ENCODE measurements at places on chromosomes 16 and 17. TPM values are rescaled to one million over a fixed set of nuclear protein-coding genes. Genes with fewer than 3 reads are reported as not detected.

RAB40B gene
- total RNA-seq: 4.9 TPM

GSE1 gene
- total RNA-seq: 17.1 TPM

FAM234A gene
- total RNA-seq: 26.5 TPM

DNA sequence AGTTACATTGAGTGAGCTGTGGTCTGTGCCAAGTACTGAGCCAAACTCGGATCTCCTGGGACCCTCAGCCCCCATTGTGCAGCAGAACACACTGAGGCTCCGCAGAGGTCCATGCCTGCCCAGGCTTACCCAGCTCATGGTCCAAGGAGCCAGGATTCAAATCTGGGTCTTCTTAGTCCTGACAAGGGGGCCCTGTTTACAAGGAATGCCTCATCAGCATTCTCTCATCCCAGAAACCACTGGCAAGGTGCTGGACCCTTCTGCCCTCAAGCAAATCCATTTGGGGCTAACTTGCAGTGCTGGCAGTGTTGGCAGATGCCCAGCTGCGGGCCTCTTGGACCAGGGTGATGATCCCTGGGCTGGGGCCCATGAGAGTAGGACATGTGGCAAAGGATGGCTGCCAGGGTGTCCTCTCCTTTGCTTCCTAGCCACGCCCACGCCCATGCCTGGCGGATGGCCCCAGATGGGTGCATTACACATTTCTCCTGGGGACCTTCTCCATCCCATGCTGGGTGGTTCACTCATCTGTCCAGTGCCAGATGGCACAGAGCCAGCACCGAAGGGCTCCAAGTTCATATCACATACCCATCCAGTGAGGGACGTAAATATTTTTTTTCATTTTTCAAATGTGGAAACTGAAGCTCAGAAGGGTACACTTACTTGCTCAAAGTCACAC, 117.7 kb downstream of the CMIP start:
- no peaks in the 10 kb centered on the region for H3K36me3 ChIP-seq
- DNase-seq: no peak
- H3K27me3 ChIP-seq: no peaks in the 10 kb centered on the region
- H3K27ac ChIP-seq: no peak overlapping the region
- H3K4me1 ChIP-seq: no peaks in the 10 kb centered on the region

DNA sequence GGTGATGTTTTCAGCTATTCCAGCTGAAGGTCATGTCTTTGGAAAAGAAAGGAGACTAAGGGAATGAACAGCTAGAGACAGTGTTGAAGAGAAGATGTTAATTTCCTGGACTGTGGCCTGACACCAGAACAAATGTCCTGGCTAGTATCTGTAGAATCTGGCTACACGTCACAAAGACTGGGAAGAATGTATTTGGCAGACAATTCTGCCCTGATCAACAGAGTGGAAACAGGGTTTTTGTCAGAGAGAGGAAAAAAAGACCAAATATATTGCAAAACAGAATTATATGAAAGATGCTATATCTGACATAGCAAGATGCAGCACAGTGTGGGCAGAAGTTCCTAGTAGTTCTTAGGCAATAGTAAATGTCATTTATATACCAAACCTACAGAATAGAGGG, 17.0 kb upstream of the ANKFN1 start:
- no peak for DNase-seq
- peaks cover 4% of the 10 kb centered on the region for H3K27me3 ChIP-seq
- no peak overlapping the region for H3K27ac ChIP-seq
- no peaks in the 10 kb centered on the region for H3K4me1 ChIP-seq
- H3K4me3 ChIP-seq: no peak overlapping the region

- peak overlapping the region; percentile 69 for H3K27ac ChIP-seq
- no peaks in the 10 kb centered on the region for H3K36me3 ChIP-seq
- H3K27me3 ChIP-seq: no peaks in the 10 kb centered on the region
- no peak for DNase-seq
- peak overlapping the region; percentile 78 for H3K4me3 ChIP-seq
- H3K4me1 ChIP-seq: peaks cover 23% of the 10 kb centered on the region
Measured at GRCh38 chr16:89971495-89972243, 23.1 kb downstream of the DEF8 start.

DNA sequence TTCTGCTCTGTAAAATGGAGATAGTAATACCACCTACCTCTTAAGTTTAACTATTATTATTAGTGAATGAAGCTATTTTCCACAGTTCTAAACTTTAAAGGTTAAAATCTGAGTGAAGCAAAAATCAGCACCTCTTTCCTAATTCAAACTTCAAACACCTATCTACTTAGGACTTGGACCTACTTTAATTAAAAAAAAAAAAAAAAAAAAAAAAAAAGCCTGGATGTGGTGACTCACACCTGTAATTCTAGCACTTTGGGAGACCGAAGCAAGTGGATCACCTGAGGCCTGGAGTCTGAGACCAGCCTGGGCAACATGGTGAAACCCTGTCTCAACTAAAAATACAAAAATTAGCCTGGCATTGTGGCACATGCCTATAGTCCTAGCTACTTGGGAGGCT, 5.0 kb upstream of the KANSL1 start:
- no peaks in the 10 kb centered on the region for H3K36me3 ChIP-seq
- H3K4me1 ChIP-seq: peaks cover 28% of the 10 kb centered on the region
- DNase-seq: no peak
- H3K4me3 ChIP-seq: no peak overlapping the region

- DNase-seq: no peak
- H3K4me1 ChIP-seq: peaks cover 15% of the 10 kb centered on the region
- H3K27me3 ChIP-seq: peaks cover 9% of the 10 kb centered on the region
- no peak within 1 kb of the TSS for H3K27ac ChIP-seq
- H3K4me3 ChIP-seq: peak within 1 kb of the TSS; percentile 37
Measured at GRCh38 chr17:41734139-41734948, at the start of gene HAP1. HAP1 (minus strand) TSS chr17:41734643; CDS start chr17:41734634, 9 bp downstream.

GRCh38 chr17:73261617-73261951, at the start of gene CPSF4L:
CPSF4L (minus strand) TSS chr17:73261880; CDS start chr17:73261818, 62 bp downstream.
- no peak within 1 kb of the TSS for H3K4me3 ChIP-seq
- H3K27me3 ChIP-seq: no peaks in the 10 kb centered on the region
- no peak within 1 kb of the TSS for H3K27ac ChIP-seq
- no peaks in the 10 kb centered on the region for H3K4me1 ChIP-seq
- no peak for DNase-seq
- no peaks in the 10 kb centered on the region for H3K36me3 ChIP-seq

DNA sequence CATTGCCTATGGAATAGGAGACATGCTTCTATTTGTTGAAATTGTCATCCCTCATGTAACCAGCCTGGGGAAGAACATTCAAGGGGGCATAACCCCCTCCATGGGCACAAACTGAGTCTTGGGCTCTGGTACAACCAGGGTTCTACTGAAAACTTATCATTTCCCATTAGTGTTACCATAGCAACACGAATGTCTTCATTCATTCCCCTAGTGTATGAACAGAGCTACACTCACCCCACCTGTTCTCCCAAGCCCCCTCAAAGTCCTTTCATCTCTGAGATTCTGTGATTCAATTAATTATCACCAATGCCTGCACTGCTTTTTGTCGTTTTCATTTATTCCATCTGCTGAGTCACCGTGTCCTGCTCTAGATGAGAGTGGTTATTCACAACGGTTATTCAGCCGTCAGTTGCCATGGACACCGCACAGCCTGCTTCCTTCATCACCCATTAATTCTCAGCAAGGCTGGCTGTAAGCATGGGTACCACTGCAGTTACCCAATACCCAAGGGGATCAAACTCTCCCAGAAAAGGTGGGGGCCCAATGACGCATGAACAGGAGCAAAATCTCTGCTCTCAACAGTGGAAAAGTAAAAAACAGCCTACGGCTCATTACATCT, 1.6 kb upstream of the GAST start:
- H3K4me1 ChIP-seq: no peaks in the 10 kb centered on the region
- no peak overlapping the region for H3K4me3 ChIP-seq
- H3K36me3 ChIP-seq: no peaks in the 10 kb centered on the region
- no peak overlapping the region for H3K27ac ChIP-seq
- DNase-seq: no peak

Measured in CD4-positive, CD25-positive, alpha-beta regulatory T cell (primary cell).